Activated naive CD8-positive, alpha-beta T cell treated with anti-CD3 and anti-CD28 coated beads for 36 hours (primary cell): ENCODE measurements at places on chromosomes 1 and 21.
A peak's percentile ranks its signal among the peaks of the same experiment; 100 is the strongest.

- DNase-seq = no peak
Observed at GRCh38 chr1:162475539-162476185, 22.0 kb upstream of the UHMK1 start.

- DNase-seq = no peak
Observed at GRCh38 chr1:214698559-214698958, 95.6 kb downstream of the CENPF start.

DNA sequence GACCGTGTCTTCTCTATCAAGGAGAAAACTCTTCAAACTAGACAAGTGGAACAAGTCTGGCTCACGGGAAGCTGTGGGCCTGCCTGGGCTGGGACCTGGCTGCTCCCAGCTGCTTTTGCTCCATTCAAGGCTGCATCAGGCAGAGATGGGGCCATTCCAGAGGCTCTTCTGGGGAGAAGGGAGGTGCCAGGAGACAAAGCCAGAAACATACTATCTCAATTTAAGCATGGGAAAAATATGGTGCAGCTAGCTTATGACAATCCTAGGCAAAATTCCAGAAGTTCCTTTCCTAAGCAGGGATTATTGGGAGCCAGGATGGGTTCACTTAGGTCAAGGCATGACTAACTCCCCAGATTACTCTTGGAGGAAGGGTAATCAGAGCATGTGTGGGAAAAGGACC is 90.8 kb upstream of the SLC2A1 start:
- no peak for DNase-seq

DNA sequence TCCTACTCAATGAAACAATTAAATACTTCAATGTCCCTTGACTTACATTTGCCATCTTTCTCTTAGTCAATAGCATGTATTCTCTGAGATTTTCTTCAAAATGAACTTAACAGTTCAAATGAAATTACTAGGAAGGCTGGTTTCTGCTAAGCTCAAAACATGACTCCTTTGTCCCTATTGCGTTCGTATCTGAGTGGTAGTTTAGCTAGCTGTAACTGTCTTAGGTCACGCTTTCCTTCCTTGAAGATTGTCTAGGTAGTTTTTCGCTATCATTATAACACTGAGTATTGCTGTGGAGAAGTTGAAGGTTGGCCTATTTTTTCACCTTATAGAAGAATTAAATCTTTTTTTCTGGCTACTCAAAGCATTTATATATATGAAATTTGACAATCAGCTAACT is 1535.2 kb downstream of the PLA2G4A start:
- DNase-seq = no peak

GRCh38 chr1:211625040-211625439 is 46.1 kb upstream of the SLC30A1 start:
- no peak for DNase-seq

GRCh38 chr21:33801424-33802405 is 113.9 kb downstream of the ATP5PO start:
- DNase-seq = no peak

DNA sequence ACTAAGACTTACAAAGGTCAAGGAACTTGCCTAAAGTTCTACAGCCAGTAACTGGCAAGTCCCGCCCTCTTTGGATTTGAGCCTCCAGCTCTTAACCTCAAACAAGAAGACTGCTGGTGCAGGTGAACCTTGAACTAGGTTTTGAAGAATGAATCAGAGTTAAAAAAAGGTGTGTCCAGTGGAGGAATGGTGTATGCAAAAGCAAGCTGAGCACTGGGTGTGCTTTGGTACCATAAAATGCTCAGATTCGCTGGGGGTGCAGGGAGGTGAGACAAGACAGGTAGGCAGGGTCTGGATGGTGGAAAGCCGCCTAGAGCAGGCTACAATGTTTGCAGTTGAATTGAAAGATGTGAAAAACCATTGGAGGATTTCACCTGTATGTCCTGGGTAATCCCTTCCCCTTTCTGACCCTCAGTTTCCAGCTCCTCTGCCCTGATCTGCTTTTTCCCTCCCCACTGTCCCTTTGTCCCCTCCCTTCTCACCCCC is 39.8 kb downstream of the FOXD2 start:
- DNase-seq = no peak

DNA sequence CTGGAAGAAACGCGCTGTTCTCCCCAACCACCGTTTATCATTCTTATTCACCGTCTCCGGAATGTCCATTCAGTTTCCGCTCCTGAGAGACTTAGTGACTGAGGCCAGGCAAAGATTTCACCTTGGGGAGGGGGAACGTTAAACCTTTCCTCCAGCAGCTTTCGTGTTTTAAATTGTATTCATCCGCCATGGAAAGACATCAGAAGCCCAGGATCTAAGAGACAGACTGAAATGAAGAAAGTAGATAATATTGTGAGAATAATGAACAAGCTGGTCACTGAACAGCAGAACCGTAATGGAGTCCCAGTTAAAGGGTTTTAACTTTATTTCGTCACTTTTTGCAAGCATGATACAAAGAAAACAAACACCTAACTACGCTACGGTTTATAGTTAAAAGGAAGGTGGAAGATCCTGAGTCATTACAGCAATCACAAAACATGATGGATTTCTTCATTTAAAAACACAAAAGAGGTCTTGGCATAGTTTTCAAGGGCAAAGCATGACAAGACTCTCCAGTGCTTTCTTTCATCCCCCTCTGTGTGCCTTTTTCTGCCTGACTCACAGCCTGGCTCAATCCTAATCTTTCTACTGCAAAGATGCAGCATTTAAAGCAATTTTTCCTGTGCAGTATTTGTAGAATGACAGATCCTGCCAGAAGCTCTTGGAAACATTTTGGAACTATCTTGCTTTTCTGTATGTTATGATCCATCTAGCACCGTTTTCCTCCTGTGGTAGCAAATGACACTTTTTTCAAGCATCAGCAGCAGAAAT is 722 bp upstream of the SLC19A2 start:
- DNase-seq = no peak

DNA sequence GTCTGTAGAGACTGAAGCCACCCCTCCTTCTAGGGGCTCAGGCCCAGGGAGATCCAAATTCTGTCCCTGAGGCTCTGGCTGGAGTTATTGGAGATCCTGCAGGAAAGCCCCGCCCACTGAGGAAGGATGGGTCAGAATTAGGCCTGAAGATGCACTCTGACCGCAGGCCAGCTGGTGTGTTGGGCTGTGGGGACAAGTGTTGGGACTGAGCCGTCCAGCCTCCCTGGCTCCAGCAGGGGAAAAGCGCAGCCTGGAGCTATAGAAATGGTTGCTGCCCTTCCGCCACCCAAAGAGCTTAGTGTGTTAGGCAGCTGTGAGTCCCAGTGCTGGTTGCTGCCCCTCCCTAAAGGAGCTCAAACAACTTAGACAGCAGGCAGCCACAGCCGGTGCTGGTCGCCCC is 33.0 kb upstream of the PRRX1 start:
- no peak for DNase-seq

- no peak for DNase-seq
Observed at GRCh38 chr1:57860931-57861565, 437.2 kb upstream of the DAB1 start.

DNA sequence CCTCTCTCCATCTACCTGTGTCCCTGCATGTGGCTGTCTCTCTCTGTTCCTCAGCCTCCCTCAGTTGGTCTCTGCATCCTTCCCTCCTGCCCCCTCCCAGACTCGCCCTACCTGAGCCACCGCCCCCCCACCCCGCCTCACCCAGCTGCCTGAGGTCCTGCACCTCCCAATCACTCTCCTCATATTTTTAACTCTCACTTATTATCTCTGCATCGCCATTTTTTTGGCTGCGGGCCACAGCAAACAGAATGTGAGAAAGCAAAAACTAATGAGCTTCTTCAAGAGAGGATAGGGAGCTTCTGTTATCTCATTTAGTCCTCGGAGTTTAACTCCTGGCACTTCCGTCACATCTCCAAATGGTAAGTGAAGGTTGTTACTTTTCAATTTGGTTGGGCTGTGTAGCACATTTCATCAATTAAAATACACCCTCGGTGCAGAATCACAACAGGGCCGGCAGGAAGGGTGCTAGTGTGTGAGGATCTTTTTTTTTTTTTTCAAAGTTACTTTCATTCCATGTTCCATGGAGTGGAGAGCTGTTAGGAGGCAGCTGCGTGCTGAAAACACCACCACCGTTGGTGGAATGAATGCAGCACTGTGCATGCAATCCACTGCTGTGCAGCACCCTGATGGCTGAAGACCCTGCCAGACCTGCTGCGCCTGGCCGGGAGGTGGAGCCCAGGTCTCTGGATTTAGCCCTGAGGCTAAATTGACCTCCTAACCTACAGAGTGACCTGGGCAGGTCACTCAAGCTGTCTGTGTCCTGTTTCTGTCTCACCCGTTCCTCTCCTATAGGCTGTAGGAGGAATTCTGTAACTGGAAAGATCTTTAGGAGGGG is 157.2 kb upstream of the NFIA start:
- DNase-seq = no peak

DNA sequence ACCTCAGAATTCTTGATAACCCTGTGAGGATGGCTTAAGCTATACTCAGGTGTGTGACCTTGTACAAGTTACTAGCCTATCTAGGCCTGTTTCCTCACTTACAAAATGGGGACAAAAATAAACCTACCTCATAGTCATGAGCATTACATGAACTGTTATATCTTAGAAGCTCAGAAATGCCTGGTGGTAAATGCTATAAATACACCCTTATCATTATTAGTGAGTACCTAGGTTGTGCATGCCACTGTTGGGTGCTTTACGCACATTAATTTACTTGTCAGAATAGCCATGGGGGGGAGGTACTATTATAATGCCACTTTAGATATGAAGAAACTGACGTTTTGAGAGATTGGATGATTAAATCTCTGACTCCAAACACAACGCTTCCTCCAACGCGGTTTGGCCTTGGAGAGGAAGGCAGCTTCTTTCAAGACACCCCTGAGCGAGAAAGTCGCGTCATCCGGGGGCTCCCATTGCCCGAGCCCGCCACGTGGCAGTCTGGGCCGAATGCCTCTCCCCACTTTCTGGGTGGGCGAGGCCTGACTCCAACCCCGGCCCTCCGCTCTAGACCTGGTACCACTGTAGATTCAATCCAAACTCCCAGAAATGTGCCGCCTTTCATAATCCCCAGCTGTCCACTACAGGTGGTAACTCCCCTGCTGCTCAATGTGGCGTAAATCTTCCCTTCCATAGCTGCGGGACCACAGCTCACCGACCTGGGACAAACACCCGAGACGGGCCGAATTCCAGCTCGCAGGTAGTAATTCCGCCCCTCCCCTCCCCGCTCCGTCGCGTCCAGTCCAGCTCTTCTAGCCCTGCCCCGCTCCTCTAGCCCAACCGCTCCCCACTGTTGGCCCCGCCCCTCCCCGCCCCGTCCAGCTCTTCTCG is 771 bp upstream of the RAD54L start:
- DNase-seq = peak; percentile 81

DNA sequence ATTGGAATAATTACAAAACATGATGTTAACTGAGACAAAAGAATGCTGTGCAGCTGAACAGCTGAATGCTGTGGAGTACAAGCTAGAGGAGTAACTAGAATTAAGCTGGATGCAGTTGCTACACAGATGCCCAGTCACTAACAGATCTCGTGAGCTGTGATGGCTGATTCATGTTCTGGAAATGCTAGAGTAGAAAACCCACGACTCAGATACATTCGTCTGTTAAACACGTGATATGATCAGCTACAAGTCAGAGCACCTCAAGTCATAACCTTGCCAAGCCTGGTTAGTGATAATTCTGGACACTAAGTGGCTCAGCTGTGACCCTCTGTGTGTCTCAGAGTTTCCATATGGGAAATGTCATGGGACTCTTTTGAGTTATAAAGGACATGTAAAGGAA is 89.7 kb upstream of the ESRRG start:
- no peak for DNase-seq

DNA sequence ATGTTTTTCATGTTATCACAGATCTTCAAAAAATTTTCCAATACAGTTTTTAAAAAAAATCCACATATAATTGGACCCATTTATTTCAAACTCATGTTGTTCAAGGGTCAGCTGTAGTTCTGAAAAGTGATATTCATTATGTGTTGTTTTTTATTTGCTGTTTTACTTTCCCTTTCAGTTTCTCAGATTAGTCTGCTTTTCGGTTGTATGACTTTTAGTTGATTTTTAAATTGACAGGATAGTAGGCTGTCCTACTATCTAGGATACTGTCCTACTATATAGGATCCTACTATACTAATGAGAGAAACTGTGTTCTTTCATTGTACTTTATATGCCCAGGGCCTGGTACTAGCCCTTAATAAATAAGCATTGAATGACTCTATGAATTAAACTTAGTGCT is 33.6 kb upstream of the GPR52 start:
- no peak for DNase-seq

- no peak for DNase-seq
Observed at GRCh38 chr1:201713086-201713810, 115.7 kb upstream of the IPO9 start.

DNA sequence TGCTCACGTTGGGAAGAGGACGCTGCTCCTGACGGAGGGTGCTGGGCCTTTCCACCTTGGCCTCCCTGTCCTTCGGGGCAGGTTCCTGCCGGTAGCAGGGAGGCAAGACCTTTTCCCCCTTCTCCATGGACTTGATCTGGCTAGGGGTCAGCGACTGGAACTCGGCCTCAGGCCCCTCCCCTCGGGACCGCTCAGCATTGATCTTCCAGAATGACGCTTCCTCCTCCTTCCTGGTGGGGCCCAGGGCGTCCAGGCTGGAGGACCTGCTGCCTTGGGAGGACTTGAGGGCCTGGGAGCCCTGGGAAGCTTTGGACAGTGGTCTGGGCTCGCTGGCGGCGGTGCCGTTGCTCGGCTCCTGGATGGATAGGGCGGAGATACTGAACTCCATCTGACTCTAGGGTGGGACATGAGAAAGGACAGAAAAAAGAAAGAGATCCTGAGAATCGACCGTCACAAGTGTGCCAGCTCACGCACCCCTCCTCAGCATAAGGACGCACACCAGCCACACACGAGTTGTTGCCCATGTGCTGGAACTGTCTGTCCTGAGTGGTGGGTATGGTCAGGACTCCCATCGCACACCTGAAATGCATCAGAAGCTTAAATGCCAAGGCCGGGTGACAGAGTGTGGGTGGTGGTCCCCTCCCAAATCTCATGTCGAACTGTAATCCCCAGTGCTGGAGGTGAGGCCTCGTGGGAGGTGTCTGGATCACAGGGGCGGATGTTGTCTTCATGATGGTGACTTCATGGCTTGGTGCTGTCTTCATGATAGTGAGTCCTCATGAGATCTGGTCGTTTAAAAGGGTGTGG is 24.6 kb downstream of the C1orf198 start:
- no peak for DNase-seq

DNA sequence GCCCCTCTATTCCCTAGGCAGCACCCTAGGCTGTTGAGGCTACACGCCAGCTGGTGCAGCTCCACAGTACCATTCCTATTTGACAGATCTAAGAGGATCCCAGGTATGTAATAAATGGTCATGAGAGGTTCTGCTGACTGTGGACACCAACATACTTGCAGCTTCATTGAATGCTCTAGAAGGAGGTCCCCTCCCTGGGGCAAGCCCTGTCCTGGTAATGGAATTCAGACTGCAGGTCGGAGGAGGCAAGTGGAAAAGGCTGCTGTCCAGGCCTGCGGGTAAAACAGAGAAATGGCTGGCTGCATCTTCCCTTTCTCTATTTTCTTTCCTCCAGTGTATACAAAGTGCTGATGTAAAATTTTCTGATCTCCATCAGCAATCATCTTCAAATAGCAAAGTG is 66.1 kb upstream of the ZNF648 start:
- DNase-seq = no peak
